ENCODE measurements at places on chromosomes 7 and 10. TPM values are rescaled to one million over a fixed set of nuclear protein-coding genes. Genes with fewer than 3 reads are reported as not detected.

The SEMA3E gene
- polyA plus RNA-seq: 0.05 TPM

The ZNF518A gene
- polyA plus RNA-seq: 1.7 TPM

The SEMA3C gene
- 51.1 TPM for polyA plus RNA-seq

The FAM25G gene
- not detected for polyA plus RNA-seq

The NUB1 gene
- 54.0 TPM for polyA plus RNA-seq

The ITIH5 gene
- polyA plus RNA-seq: 0.05 TPM

The TCAF2 gene
- polyA plus RNA-seq: 23.3 TPM

The OPN4 gene
- polyA plus RNA-seq: 0.03 TPM

The NCF1 gene
- polyA plus RNA-seq: 0.05 TPM

The UPP1 gene
- 57.5 TPM for polyA plus RNA-seq

The ZNF804B gene
- polyA plus RNA-seq: not detected

The RPEL1 gene
- polyA plus RNA-seq: 0.08 TPM

The CCNJ gene
- polyA plus RNA-seq: 4.3 TPM

The CH25H gene
- not detected for polyA plus RNA-seq
